ENCODE measurements at places on chromosomes 6 and 20.
A peak's percentile ranks its signal among the peaks of the same experiment; 100 is the strongest.

GRCh38 chr6:132830334-132830751, 16.0 kb downstream of the RPS12 start:
- peak; percentile 55 for DNase-seq

DNA sequence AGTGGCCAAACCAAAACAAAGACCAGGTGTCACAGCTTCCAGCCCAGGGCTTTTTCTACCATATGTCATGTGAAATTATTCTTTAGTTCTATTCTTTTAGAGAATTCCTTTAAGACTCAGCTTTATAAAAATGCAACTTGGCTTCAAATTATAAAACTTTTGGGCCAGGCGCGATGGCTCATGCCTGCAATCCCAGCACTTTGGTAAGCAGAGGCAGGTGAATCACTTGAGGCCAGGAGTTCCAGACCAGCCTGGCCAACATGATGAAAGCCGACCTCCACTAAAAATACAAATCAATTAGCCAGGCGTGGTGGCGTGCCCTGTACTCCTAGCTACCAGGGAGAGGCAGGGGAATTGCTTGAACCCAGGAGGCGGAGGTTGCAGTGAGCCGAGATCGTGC, 210.3 kb upstream of the ARG1 start:
- no peak for DNase-seq

- peak; percentile 79 for DNase-seq
Measured at GRCh38 chr6:30820193-30820592, 64.1 kb upstream of the DDR1 start.

DNA sequence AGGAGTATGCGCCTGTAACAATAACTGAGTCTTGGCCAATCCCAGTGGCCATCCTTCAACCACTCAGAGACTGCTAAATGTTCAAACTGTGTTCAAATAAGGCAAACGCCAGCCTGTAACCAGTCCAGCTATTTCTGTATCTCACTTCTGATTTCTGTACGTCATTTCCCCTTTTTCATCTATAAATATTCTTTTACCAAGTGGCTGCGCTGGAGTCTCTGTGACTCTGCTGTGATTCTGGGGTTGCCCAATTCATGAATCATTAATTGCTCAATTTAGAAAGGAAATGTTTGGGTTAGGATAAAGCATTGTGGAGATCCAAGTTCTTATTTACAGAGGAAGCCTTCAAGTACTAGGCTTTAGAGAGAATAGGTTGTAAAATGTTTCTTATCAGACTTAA, 89.8 kb upstream of the UST start:
- DNase-seq, result peak; percentile 6

- DNase-seq, result peak; percentile 61
Measured at GRCh38 chr20:11111191-11111590, 437.4 kb upstream of the JAG1 start.
